Adipocyte (in vitro differentiated cells): ENCODE measurements at places on chromosomes 16 and 17.

DNA sequence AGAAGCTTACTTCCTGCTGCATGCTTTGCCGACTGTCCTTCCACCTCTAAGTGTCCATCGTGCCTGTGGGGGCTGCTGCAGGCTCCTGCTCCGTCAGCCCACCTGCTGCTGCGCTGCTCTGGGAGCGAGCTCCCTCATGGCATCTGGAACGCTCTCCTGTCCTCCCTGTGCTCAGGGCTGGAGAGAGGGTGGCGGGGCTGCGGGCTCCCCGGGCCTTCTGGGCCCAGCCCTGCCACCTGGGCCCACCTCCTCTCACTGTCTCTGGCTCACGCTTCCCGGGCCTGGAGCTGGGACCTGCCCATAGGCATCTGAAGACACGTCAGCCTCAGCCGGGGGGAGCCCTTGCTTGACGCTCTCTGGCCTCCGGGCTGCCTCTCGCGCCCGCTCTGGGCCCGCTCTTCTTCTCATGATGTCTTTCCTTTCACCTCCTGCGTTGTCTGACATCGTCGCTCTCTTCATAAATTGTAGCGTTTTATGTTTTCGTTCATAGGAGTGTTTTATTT is 27.0 kb downstream of the NME3 start:
- DNase-seq: no peak

- DNase-seq: no peak
Measured at GRCh38 chr16:87818533-87819161, 50.7 kb downstream of the SLC7A5 start.

DNA sequence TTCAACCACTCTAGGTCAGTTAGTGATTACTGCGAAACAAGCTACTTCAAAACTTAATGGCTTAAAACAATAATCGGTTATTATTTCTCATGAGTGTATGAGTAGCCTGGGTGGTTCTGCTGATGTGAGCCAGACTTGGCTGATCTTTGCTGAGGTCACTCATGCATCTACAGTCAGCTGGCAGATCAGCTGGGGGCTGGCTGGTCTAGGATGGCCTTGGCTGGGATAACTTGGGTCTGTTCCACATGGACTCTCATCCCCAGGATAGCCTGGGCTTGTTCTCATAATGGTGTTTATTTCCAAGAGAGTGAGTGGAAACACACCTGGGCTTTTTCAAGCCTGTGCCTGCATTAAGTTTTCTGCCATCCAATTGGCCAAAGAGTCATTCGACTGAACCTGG is 13.0 kb downstream of the CCDC182 start:
- DNase-seq: no peak

DNA sequence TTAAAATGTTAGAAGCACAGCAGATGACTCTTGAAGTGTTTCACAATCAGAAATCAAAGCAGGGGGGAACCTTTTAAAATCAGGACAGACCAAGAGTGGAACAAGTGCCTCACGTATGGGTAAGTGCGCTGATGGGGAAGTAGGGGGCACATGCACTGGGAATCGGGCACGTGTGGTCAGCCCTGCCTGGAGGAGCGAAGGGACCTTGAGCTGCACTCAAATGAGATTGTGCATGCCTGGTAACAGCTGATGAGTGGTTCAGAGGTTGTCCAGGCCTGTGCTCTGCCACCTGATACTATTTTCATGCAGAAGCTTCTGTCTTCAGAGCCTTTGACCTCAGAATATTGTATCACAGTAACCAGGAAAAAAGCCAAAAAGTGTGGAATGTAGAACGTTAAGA is 13.7 kb upstream of the XYLT2 start:
- no peak for DNase-seq

DNA sequence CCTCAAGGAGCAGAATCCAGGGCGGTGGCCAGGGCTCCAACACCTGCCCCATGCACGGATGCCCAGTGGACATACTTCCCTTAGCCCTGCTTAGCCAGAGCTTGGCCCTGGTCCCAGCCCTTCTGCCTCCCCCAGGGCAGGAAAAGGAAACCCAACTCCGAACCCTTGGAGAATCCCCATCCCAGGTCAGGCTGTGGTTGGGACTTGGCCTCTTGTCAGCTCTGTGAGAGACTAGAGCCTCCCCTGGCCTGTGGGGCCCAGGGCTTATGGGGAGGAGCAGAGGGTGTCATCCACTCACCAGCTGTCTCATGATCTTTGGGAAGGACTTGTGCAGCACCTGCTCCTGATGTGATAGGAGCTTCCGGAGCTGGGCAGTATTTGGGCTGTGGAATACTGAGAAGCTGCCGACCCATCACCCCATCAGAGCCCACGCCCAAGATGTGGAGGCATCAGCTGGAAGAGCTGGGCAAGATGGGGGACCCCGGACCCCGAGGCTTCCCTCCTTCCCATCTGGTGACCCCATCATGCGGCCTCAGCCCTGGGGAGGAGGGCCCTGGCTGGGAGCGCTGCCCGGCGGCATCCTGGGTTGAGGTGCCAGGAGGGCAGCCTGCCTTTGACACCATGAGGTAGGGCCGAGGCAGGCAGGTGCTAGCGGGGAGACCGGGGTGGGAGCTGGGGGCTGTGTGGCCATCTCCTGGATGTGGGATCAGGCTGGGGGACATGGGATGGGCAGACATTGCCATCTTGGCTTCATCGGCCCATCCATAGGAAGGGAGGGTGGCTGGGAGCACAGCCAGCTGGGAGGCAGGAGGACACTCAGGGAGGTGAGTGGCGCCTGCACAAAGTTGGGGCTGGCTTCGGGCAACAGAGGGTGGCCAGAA is 45.1 kb downstream of the TNFRSF13B start:
- no peak for DNase-seq

DNA sequence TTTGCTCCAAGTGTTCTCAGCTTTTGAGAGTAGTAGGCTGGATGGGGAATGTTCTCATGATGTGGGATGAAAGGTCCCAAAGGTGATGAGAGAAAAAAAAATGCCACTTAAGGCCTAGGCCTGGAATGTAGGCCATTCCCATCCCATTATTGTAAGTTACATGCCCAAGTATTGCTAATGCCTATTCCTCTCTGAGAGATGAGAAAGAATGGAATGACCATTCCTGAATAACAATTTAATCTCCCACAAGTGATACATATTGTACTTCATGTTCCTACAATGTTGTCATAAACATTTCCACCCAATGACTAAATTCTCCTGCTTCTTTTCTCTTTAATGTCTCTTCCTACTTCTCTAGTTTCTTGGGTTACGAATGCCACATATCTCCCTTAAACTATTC is 102.8 kb upstream of the KCNJ16 start:
- peak; percentile 56 for DNase-seq

DNA sequence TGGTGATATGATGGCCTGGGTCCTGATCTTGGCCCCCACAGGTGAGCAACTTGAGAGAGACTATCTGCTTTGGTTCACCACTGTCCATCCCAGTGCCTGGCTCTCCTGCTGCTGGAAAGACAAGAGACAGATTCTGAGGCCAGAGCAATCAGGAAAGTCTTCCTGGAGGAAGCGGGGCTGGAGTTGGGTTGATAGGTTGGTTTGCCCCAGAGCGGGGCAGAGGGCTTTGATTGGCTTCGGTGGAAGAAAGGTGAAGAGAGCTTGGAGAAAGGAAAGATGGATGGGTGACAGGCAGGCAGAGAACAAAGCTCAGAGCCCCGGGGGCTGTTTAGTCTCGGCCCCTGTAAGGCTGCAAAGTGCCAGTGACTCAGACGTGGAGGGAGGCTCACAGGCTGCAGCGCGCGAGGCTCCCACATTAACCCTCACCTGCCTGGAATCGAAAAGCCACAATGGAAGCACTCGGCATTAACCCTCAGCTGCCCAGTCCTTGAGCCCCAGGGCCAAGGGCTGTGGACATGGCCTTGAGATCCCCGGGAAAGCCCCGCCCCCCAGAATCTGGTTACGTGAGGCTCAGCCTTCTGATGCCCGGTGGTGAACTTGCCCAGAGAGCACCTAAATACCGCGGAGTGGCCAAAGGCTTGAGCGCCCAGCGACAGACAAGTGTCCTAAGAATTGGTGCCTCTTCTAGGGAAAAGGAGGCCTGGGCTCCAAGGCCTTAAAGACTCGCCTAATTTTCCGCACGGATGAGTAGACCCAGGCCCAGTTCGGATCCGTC is 996 bp upstream of the CPNE2 start:
- peak; percentile 48 for DNase-seq

GRCh38 chr16:57667526-57668262 is 412 bp upstream of the ADGRG3 start:
- no peak for DNase-seq

DNA sequence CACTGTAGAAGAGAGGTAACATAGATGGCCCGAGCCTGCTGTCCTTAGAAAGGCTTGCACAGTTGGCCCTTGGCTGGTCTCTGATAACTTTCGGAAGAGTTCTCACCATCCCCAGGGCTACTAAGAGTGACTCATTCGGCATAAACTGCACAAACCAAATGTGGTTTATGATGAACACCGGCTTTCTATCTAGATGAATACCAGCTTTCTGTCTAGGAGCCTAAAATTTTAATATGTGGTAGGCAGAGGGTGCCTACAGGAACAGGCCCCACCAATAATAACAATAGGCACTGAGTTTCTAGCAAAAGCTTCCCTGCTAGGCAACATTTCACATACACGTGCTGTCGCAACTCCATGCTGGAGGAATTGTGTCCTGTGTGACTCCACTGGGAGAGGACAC is 15.4 kb downstream of the CNOT1 start:
- DNase-seq: peak; percentile 48

DNA sequence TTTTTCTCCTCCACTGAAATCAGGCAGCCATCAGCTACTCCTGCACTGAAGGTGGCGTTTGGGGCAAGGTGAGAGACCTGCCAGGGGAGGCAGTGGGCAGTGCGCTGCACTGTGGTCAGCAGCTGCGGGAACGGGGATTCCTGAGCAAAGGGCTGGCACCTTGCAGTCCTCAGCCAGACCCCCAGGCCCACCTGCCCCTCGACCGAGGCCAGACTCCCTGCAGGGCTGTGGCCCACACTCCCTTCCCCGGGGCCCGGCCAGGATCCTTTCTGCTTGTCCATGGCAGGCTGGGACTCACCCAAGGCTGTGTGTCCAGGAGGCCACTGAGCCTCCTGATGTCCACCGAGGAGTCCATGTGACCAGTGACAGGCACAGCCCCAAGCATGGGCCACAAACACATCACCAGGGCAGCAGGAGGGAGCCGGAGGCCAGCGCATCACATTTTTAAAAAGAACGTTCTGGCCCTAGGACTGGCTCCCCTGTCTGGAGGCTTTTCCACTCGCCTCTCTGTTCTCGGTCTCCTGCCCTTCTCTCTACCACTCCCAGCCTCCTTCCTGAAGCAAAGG is 28.5 kb upstream of the TNRC6C start:
- DNase-seq: no peak

- no peak for DNase-seq
Measured at GRCh38 chr16:23785842-23786241, 31.0 kb downstream of the CHP2 start.

DNA sequence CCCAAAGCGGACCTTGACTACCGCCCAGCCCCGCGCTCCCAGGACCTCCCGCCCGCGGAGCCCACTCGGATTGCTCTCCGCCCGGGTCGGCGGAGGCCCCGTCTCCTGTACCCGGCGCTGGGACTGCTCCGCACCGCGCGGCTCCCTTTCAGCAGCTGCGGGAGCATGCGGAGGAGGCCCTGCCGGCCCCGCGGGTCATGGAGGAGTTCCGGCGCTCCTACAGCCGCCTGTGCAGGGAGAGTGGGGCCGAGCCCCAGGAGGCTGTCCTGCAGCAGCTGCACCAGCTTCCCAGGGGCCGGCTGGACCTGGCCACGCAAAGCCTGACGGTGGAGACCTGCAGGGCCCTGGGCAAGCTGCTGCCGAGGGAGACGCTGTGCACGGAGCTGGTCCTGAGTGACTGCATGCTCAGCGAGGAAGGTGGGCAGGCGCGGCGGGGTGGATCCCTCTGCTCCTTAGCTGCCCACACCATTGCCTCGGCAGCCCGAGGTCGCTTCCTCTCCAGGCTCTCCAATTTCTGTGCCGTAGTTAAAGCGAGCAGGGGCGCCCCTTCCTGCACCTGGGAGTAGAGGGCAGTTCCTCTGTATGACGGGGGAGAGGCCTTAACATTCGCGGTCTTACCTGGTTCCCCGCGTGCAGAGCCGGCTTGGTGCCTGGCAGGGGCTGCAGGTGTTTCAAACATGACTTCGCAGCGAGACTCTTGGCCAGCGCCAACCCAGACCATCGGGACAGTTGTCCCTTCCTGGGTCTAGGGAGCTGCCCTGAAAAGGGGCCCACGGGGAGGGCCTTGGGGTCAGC is 539 bp downstream of the LRRC45 start:
- DNase-seq: no peak

DNA sequence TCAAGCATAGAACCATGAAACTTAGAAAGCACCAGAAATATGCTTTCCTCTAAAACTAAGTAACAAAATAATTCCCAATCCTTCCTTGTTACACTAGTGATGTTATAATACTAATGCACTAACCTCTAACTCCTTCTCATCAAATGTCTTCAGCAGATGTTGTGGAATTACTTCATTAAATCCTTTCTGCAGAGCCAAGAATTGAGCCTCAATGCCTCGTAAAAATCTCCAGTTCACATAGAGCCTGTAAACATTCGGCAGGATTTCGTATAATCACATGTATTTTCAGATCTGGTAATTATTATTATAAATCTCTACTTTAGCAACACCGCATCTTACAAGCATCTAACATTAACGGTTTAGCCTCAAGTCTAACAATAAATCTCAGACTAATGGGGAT is 44.7 kb downstream of the CEP95 start:
- DNase-seq: no peak

DNA sequence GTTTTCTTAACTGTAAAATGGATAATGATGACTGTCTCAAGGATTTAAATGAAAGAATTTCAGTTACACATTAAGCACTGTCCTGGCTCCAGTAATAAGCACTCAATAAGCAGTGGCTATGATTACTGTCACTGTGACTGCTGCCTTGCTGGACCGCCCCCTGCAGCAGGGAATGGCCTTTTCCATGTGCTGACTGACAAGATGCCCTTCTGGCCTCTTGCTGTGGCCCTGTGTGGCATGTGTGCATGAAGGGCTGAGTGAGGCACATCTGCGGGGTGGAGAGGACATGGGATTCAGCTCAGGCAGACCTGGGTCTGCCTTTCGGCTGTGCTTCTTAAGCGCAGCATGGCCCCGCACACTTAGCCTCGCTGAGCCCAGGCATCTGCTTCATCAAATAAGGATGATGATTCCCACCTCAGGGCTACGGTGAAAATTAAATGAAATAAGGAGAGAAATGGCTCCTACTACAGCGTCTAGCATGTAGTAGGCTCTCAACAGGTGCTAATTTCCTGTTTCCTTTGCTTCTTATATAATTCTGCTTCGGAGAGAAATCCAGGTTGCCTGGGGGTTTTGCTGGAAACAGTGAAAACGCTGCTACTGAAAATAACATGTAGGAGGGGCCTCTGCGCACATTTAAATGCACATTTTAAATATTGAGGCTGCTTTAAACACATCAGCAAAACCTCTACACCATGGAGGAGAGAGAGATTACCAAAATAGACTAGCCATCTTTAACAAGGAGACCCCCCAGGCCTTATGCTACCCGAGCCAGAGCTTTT is 183.9 kb downstream of the PARN start:
- DNase-seq: no peak
